ENCODE measurements at places on chromosomes 7 and 10. TPM values are rescaled to one million over a fixed set of nuclear protein-coding genes. Genes with fewer than 3 reads are reported as not detected.

FRA10AC1 gene
- total RNA-seq, result 18.4 TPM

CALCR gene
- total RNA-seq, result 0.51 TPM

TSPAN13 gene
- total RNA-seq, result 49.9 TPM

GRCh38 chr10:72690071-72690755 is 1.7 kb upstream of the MCU start:
- no peak for DNase-seq

- no peak for DNase-seq
Observed at GRCh38 chr7:79245623-79246249, 207.7 kb downstream of the MAGI2 start.

DNA sequence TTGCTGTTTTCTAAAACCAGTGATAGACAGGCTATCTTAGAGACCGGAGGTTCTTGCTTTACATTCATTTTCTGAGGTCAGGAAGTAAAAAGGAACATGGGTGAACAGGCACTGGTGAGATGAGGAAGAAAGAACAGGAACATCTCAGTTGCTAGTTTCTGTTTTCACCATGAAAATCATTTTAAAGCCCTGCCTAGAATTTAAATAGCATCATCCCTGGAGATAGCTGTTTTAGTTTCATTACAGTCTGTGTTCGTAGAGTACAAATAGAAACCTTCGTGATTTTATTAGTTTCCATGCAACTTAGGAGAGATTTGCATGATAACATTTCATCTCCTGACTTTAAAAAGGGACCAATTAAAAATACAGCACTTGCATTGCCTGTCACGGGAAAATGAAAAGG is 14.7 kb downstream of the KCNMA1 start:
- no peak for DNase-seq

- DNase-seq, result no peak
Observed at GRCh38 chr10:7359954-7360353, 50.9 kb downstream of the SFMBT2 start.

- peak; percentile 33 for DNase-seq
Observed at GRCh38 chr10:123455861-123456260, 210.3 kb upstream of the GPR26 start.

GRCh38 chr7:33904681-33905388 is 504 bp upstream of the BMPER start:
- no peak for DNase-seq

DNA sequence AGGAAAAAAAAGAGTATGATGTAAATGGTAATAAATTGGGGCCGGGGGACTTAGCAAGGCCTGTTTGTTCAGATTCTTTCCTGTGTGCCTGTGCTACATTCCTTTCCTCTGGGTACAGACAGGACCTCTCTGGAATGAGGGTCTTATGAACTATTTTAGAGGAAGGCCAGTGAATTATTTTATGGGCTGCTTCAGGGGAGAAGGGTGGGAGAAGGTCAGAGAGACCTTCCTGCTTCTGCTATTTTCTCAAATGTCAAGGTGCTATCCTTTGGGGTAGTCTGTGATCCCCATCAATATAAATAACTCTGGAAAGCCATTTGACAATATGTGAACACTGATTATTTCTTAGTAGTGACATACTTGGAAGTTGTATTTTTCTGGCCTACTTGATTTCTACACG is 426.5 kb downstream of the SH2D4B start:
- no peak for DNase-seq

- DNase-seq, result peak; percentile 62
Observed at GRCh38 chr7:36309301-36309700, 80.4 kb upstream of the ANLN start.

GRCh38 chr10:131921184-131921583 is 20.4 kb downstream of the PPP2R2D start:
- peak; percentile 68 for DNase-seq

JCAD gene
- 31.7 TPM for total RNA-seq

- DNase-seq, result no peak
Observed at GRCh38 chr7:28069807-28070206, 110.8 kb downstream of the JAZF1 start.

LDB1 gene
- 33.0 TPM for total RNA-seq

DNA sequence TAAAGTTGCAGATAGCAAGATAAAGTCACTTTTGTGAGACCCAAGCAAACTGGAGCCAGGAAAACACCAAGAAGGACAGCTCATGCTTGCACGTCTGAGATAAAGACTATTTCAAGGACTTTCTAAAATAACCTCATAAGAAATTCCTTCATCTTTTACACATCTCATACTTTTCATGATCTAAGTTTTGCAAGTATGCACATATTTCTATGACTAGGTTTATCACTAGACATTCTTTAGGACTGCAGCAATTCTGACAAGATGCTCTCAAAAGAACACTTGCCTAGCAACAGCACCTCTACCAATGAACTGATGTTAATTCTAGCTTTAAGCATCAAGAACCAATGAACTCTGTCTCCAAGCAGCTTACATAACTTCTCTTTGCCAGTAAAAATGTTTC is 457.6 kb downstream of the SEMA3D start:
- DNase-seq, result no peak

IFIT1B gene
- total RNA-seq, result not detected

HOXA10 gene
- total RNA-seq, result 19.7 TPM

- DNase-seq, result no peak
Observed at GRCh38 chr7:33757050-33757449, 148.3 kb upstream of the BMPER start.

MYH16 gene
- total RNA-seq, result not detected

SRI gene
- 118 TPM for total RNA-seq

CCL24 gene
- total RNA-seq, result not detected

DNA sequence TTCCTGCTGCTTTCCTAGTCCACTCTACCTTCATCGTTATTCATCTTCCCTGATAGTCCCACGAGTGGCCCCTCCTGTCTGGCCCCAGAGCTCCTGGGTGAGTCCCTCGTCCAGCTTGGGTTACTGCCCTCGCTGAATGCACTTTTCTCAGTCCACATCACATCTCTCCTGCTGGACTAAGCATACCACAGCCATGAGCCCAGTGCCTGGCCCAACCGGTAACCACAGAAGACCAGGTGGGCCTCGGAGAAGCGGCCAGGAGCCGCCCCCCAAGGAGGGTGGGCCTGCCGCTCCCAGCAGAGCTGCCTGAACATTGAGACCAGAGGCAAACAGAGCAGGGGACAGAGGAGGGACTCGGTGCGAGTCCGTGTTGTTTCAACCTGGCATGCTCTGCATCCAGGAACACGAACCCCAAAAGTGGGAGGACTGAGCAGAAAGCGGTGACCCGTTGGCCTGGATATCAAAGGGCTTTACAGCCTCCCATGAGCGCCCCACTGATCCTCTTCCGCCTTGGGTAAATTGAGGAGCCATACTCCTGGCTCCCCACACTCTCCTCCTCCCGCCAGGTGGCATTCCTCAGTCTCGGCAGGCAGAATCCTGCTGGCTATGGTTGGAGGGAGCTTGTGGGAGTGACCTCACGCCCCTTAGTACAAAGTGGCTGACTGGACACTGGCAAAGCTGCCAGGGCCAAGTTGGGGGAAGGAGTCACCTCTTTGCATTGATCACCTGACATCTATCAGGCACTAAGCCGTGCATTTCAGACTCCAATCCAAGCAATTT is 13.3 kb downstream of the TMEM72 start:
- DNase-seq, result peak; percentile 75

DNA sequence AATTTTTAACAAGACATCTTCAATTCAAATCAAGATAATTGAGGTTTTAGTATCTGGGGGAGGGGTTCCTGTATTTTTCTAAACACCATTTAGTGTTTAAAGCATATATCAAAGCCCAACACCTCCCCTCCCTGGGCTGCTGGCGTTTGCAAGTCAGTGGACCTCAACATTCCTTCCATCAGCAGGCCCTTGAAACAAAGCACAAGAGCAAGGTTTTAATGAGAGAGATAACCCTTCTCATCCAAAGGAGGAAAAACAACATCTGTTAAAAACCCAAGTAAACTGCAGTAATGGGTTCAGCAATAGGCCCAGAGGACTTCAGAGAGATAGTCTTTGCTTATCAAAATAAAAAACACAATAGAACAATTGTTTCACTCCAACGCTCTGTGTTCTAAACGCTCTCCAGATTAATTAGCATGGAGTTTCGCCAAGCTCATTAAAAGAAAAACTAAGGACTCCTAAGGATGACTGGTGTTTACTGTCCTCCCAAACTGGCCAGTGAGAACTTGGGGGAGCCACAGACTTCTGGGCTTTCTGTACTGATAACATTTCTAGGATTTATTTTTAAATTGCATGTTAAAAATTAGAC is 2.5 kb downstream of the JCAD start:
- DNase-seq, result no peak

DNA sequence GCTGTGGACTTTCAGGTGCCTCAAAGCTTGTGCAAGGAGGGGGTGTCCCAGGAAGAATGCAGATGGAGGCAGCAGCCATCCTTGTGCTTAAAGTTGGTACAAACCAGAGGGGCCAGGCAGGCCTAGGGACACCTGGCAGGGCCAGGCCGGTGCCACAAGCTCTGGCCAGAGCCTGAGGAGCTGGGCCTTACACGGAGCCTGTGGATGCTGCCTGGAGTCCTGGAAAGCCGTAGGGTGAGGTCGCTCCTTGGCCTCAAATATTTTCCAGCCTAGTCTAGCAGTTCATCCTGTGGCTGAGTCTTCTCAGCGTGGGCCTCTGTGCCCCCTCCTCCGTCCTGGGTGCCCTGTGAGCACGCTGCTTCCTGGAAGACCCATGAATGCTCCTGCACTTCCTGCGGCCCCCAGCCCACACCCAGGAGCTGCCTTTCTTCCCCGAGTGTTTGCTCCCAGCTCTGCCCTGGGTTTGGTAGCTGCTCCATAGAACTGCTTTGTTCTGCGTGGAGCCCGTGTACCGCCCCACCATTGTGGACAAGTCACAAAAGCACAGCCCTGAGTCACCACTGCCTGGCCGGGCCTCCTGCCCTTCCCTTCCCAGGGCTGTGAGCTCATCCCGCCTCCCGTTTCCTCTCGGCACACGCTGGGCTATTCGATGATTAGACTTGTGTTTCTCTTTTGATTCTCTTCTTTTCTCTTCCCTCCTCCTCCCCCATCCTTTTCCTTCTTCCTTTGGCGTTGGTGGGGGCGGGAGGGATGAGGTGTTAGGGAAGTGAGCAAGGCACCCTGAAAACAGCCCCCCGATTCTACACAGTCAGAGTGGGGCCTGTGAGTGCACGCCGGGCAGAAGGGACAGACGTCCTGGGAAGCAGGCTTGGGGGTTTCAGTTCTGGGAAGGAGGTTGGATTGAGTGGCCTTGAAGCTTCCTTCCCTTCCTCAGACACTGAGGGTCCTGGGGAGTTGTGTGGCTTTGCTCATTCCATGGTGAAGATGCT is 73.2 kb upstream of the SHH start:
- DNase-seq, result peak; percentile 82

All from mesenteric fat pad (tissue), 1 donor.